HT1080 (cell line): ENCODE measurements at places on chromosomes 7 and 10.

GRCh38 chr10:92970301-92971070 lies 90.1 kb upstream of the CYP26C1 start:
- peak; percentile 14 for DNase-seq

- DNase-seq = peak; percentile 81
These were observed 100.1 kb downstream of the RAB11FIP2 start for GRCh38 chr10:117946525-117947070.

DNA sequence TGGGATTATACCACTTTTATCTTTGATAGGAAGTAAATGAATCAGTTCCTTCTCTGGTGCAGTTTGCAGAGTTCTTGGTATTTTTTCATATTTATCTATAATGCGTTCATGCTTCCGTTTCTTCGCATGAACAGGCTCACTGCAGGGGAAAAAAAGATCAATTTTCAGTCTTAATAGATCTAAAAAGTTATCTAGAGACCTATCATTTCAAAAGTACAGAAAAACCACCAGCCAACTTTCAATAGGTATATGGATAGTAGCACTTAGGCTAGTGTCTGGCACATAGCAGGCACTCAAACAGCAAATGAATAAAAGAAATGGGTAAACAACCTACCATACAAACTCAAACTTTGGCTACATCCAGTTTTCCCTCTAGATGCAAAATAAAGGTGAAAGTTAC lies 5.5 kb downstream of the NOC3L start:
- no peak for DNase-seq

DNA sequence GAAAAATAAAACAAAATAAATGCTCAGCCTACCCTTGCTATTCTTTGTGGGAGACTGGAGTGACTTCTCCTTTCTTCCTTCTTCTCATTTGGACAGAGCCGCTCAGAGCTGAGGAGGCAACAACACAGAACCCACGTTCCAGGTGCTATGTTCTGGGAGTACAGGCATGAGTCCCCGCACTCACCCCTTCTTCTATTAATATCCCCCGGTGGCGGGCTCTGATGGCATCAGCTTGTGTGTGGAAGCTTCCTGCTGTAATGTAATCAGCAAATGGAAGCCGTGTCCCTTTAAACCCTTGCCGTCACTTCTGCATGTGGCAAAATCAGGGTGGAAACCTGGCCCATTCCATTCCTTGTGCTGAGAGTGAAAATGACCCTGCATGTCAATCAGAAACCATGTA lies 116.9 kb upstream of the ADARB2 start:
- DNase-seq = no peak

DNA sequence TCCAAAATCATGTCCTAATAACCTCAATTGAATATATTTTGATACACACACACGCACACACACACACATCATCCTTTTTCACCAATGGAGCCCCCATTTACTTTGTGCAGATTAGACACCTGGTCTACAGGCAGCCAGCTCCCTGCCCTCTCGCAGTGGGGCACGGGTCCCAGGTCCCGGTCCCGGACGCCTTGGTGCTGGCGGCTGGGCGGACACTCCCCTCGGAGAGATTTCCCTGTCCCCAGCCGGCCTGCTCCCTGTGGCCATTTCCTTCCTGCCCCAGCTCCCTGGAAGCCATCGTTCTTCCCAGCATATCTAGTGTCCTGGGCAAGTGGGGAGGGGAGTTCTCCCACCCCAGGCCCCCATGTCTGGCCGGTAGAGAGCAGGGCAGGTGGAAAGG lies 14.6 kb downstream of the DPY19L1 start:
- DNase-seq = no peak

DNA sequence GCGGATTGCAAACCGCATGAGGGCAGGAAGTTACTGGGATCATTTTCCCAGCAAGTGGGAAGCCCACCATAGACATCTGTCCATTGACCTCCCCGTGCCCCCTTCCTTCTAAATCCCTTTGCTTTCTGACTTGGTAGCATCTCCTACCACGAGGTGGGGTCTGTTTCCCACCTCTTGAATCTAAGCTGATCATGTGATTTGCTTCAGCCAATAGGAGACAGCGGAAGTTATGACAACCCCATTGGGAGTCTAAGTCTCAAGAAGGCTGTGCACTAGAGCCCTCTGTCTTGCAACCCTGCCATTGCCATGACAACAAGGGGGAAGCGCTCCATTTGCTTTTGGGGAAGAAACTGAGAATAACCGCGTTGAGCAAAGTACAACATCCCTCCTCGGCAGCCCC lies 39.2 kb upstream of the CARD11 start:
- no peak for DNase-seq

DNA sequence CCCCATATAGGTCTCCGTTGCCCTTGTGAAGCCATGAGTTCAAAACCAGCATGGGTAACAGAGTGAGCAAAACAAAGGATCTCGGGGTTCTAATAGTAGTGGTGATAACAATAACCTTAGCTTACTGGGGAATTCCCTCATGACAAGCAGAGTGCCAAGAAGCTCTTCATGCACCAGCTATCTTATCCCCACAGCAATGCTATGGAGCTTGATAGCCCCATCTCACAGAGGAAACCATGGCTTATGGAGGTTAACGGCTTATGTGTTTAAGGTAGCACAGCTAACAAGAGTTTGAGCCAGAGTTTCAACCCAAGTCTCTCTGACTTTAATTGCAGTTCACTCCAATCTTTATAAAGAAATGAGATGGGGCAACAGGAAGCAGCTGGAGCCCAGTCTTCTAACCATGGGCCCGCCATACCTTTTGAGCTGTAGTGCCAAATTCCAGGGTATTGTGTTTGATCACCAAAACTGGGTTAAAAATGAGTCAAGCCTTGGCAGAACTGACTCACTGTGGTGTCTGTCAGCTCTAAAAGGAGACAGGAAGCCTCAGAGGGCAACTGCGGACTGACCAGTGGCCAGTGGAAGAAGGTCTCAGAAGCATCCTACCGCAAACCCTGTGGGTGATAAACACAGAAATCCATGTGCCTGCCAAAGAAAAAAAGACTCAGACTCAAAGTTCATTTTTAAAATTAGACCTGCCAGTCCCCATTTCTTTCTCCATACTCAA lies 16.5 kb upstream of the PLAU start:
- DNase-seq = peak; percentile 97

DNA sequence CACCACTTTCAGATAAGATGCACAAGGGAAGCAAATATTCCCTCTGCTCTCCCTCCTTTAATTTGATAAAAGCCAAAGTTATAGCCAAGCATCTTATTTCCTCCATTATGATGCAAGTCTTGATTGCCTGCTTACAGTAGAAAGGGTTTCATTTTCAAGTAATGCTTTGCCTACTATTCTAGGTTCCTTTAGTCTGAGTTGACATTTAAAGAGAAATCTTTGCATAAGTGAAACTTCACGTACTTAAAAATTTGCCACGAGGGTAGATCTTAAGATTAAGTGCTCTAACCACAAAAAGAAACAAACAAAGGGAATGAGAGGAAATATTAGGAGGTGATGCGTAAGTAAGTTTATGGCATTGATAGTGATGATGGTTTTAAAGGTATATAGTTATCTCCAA lies 78.1 kb upstream of the VWDE start:
- DNase-seq = no peak

DNA sequence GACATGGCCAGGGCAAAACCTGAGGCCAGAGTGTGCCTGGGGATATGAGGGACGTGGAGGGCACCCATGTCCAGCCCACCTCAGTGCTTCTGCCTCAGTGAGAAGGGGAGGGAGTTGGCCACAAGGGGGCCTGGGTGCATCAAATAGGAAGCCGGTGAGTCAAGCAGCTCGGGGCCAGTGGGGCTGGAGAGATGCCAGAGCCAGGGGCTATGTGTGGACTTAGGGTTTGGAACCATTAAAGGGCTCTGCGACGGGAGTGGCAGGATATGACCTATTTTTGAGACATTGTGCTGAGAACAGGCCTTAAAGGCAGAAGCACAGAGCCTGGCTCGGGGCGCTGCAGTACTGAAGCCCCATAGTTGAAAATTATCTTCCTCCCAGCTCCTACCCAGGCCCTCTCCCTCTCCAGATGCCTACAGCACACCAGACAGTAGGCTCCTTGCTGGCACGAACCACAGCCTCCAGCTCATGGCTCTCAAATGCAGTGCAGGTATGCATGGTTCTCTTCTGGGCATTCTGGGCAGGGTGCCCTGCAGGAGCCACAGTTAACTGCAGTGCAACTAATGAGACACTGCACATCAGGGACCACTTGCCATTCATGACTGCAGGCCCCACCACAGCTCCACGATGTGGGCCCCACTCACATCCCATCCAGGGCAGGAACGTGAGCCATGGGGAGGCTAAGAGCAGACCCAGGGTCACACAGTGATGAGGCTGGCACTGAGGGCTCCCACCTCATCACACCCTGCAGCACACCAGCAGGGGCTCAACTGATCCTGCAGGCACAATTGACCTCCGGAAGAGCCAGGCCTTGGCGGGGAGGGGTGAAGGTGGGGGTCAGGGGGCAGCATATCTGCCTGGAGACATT lies 7.2 kb upstream of the PGAM2 start:
- DNase-seq = peak; percentile 91

GRCh38 chr7:27992755-27993493 lies 187.7 kb downstream of the JAZF1 start:
- DNase-seq = no peak
